ENCODE measurements at places on chromosomes 11 and 22. TPM values are rescaled to one million over a fixed set of nuclear protein-coding genes. Genes with fewer than 3 reads are reported as not detected.

The YAP1 gene
- total RNA-seq = 67.9 TPM

The APOL4 gene
- 4.7 TPM for total RNA-seq

The PARVA gene
- 75.4 TPM for total RNA-seq

The NLRP14 gene
- not detected for total RNA-seq

The SLC22A9 gene
- total RNA-seq = not detected

The CRYBB3 gene
- total RNA-seq = not detected

The SCN3B gene
- 1.9 TPM for total RNA-seq

The NRGN gene
- 5.0 TPM for total RNA-seq

The YPEL4 gene
- 0.55 TPM for total RNA-seq

The OR1S2 gene
- total RNA-seq = not detected

The DMC1 gene
- 1.0 TPM for total RNA-seq

The NCAPD3 gene
- 17.2 TPM for total RNA-seq

The SAA4 gene
- not detected for total RNA-seq

The BRSK2 gene
- total RNA-seq = 0.52 TPM

The ADM2 gene
- not detected for total RNA-seq

The GRM5 gene
- not detected for total RNA-seq

The RAG1 gene
- total RNA-seq = 1.6 TPM

The RBMXL2 gene
- total RNA-seq = not detected

The CASP5 gene
- total RNA-seq = not detected

The KCNE3 gene
- total RNA-seq = 4.3 TPM

The SLC25A22 gene
- total RNA-seq = 3.9 TPM

The SDHAF2 gene
- 38.1 TPM for total RNA-seq

The KCNA4 gene
- total RNA-seq = 5.3 TPM

The OR8G5 gene
- not detected for total RNA-seq

The KCNJ5 gene
- 5.4 TPM for total RNA-seq

The CD3D gene
- total RNA-seq = not detected

The GAS2 gene
- 15.9 TPM for total RNA-seq

The ASPHD2 gene
- total RNA-seq = 0.11 TPM

The SHISAL1 gene
- 1.3 TPM for total RNA-seq

The OR10AG1 gene
- total RNA-seq = not detected
